RWPE2 (cell line): ENCODE measurements at places on chromosomes 13 and 19.

DNA sequence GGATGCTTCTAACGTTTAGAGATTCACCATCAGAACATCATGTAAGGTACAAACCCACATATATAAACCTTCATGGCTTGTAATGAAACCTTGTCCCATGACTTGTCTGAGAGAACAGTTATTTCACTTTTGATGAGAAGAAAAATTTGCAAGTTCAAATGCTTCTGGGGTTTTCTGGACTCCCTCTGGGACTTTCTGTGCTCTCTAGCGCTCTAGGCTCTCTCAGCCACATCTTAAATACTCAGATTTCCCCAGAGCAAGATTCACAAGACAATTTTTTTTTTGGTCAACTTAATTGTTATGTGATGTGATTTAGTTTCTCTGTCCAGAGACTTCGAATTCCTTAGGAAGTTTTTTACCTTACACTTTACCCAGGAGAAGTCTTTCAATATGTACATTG is 282.8 kb upstream of the EDNRB start:
- no peak for DNase-seq

DNA sequence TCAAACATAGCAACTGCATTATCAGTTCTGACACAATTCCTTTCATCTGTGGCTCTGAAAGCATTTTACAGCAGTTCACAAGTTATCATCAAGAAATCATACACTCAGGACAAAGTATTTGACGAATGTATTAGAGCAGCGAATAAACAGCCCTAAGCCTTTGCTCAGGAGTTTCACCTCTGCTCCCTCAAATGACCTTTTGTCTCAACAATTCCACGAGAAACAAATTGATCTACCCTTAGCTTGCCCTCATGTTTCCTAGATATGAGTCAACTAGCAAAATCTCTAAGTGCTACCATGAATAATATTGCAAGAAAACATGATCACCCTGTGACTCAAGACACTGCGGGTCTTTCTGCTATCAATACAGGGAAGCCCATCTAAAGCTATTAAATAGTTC is 396.1 kb downstream of the EFNB2 start:
- no peak for DNase-seq

GRCh38 chr13:27463500-27463899 is 13.1 kb upstream of the MTIF3 start:
- no peak for DNase-seq

DNA sequence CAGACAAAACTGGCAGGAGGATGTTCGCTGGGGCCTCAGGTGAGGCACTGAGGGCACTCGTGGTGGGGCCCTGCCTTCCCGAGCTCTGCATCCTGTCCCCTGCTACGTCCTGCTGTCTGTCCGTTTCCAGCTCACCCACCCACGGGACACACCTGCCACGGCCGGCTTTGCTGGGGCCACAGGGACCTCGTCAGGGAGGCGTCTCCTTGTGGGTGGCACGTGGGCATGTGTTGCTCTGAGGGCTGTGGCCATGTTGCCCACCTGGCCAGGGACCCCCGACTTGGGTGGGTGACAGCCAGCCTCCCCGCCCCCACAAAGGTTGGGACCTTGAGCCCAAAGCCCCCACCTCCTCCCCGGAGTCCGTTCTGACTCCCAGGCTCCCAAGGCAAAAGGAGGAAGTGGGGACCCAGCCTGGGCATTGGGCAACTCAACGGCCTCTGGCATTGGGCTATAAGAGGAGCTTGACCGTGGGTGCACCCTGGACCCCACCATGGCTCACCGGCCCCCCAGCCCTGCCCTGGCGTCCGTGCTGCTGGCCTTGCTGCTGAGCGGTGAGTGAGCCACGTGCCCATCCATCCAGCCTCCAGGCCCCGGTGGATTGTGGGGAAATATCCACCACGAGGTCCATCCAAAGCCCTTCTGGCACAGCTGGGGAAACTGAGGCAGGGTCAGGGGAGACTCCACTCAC is at the start of gene PRTN3:
Gene PRTN3 (plus strand): TSS at position 481 of the 688 bp plus-strand sequence. CDS start 10 bp downstream, at position 491.
- DNase-seq: no peak

GRCh38 chr19:42270346-42271044 is 1.4 kb downstream of the CIC start:
- DNase-seq: peak; percentile 89

GRCh38 chr19:3304871-3305423 is 61.4 kb upstream of the NFIC start:
- no peak for DNase-seq

DNA sequence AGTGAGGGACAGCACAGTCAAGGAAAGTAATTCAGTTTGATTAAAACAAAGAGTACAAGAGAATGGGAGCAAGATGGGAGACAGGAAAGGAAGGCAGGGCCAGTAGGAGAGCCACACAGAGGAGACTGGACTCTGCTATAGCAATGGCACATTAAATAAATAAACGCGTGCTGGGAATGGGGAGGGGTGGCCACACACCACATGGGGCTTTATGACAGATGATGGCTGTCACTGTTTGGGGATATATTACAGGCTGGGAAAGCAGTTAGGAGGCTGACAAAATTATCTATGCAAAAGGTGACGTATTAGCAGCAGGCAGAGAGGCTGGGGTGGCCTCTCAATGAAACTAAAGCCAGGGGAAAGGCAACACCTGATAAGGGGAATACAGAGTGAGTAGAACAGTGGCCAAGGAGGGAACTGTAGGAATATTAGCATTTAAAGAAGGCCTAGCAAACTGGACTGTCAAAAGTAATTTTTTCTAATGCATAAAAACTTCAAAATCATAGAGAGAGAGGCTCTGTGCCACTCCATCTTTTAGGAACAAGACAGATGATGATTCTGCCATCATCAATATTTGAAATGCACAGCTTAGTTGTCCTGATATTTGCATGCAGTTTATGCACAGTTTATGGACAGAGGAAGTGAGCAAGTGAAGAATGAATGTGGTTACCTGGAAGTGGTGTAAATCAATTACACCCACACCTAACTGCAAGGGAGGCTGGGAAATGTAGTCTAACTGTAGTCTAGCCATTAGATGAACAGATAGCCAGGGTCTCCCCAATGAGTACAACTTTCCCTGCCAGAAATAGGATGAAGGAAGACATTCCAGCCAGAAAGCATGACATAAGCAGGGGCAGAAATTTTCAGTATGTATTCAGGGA is 346.5 kb downstream of the FOXO1 start:
- DNase-seq: no peak

- no peak for DNase-seq
Observed at GRCh38 chr13:98981369-98982080, 3.7 kb upstream of the DOCK9 start.

DNA sequence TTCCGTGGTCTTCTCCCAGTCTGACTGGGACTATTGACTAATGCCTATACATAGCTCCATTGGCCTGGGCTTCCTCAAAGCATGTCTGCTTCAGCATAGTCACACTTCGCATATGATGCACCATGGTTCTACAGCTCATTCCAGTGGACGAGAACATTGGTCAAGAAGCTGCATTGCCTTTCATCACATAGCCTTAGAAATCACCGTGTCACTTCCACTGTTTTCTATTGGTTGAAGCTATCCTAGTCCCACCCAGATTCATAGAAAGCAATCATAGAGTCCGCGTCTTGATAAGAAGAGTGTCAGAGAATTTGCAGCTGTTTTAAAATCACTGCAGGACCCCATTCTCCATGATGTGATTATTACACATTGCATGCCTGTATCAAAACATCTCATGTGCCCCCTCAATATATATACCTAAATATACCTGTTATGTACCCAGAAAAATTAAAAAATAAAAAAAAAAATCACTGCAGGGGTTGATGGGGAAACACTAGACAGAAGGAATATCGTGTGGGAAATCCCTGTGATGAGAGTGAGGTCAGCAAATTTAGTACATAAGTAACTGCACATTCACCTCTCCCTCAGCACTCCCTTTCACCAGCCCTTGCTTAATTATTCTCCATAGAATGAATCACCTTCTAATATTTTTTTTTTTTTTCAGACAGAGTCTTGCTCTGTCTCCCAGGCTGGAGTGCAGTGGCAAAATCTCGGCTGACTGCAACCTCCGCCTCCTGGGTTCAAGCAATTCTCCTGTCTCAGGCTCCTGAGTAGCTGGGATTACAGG is 2.2 kb upstream of the ARHGAP33 start:
- DNase-seq: no peak

DNA sequence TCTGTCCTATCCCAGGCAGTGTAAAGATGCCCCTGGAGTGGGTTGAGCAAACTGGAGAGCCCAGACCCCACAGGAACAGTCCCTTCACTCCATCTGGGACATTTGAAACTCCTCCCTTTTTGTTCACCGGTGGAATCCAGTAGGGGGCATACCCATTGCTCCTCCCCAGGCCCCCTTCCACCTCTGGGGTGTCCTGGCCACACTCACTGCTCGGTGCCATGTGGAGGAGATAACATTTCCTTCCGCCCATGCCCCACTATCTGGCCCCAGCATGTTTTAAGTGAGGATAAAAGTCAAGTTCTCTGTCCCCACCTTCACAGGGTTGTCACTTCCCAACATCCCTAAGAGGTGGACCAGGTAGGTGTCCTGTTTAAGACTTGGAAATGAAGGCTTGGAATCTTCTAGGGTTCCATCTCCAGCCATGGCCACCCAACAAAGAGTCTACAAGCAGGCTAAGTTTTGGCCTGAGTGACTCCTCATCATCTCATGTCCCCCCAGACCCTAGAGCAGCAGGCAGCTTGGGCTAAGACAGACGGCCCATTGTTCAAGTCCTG is 9.3 kb downstream of the ZNF526 start:
- no peak for DNase-seq
